ENCODE measurements at places on chromosomes 16 and 17.

GRCh38 chr17:55233840-55234239, 30.9 kb upstream of the HLF start:
- DNase-seq = no peak

DNA sequence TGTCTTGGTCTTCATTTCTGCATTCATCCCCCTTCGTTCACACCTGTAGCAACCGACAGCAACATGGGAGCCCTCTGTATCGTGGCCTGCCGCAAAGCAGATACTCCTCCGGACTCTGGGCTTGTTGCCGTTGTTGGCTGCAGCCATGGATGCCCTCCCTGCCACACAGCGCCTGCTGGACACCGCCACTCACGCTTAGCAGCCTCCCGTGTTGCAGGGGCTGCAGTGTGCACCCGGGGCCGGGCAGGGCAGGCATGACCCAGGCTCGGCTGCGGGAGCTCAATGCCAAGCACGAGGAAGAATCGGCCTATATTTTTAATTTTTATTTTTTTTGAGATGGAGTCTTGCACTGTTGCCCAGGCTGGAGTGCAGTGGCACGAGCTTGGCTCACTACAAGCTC, 34.9 kb upstream of the ZNF629 start:
- no peak for DNase-seq

- no peak for DNase-seq
Measured at GRCh38 chr17:75619506-75620431, 13.5 kb upstream of the SMIM5 start.

DNA sequence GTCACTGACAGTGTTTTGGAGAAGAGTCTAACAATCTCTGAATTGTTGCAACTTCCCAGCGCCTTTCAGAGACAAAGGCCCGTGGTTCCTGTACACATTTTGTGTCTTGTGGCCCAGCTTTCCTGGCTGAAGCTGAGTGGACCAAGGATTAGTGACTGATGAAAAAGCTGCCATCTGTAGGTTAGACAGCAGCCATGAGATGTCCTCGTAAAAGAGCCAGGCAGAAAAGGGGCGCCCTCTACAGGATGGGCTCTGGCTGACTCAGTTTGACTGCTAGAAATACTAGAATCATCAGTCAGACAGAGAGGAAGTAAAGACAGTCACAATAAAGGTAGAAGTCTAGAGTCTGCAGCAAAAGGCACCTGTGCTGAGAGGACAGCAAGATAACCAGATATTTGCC, 26.5 kb upstream of the NF1 start:
- peak; percentile 34 for DNase-seq

- DNase-seq = no peak
Measured at GRCh38 chr17:40415390-40415789, 2.3 kb downstream of the TOP2A start.

- no peak for DNase-seq
Measured at GRCh38 chr17:72587156-72587555, 466.3 kb downstream of the SOX9 start.

GRCh38 chr17:73939806-73940205, 263.7 kb upstream of the RPL38 start:
- no peak for DNase-seq

- DNase-seq = no peak
Measured at GRCh38 chr16:24511792-24512191, 27.6 kb upstream of the RBBP6 start.

GRCh38 chr17:83187782-83188311, 108.4 kb downstream of the METRNL start:
- DNase-seq = no peak

- no peak for DNase-seq
Measured at GRCh38 chr17:62671553-62671952, 44.1 kb downstream of the MRC2 start.

DNA sequence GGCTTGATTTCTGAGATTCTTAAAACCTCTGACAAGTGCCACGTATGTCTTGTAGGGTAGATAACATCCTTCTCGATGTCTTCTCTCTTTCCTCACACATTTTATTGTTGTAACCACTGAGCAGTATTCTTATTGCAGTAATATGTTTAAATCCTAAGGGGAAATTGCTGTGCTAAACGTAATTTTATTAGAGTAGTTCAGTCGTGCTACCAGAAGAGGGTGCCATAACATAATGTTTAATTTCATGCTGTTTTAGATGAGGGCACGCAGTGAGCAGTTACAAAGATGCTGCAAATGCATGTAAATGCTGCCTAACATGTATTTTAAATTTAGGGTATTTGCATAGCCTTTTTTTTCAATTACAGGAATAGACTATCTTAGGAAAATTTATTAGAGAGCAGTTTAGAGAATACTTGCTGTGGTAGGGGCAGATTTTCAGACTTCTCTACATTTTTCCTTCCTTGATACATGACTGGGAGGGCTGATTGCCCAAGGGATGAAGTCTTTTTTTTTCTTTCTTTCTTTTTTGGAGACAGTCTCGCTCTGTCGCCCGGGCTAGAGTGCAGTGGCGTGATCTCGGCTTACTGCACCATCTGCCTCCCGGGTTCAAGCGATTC, 51.7 kb downstream of the GAN start:
- no peak for DNase-seq

GRCh38 chr17:6346156-6346786, 88.7 kb downstream of the AIPL1 start:
- no peak for DNase-seq

GRCh38 chr16:22219389-22220068, 13.5 kb downstream of the EEF2K start:
- no peak for DNase-seq

DNA sequence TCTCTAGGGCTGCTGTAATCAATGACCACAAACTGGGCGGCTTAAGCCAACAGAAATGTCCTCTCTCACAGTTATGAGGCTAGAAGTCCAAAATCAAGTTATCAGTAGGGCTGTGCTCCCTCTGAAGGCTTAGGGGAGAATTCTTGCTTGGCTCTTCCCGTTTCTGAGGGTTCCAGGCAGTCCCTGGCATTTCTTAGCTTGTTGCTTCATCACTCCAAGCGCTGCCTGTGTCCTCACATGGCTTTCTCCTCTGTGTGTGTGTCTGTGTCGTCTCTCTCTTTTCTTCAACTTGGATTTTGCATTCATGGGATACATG, 13.7 kb upstream of the CDC42EP4 start:
- no peak for DNase-seq

DNA sequence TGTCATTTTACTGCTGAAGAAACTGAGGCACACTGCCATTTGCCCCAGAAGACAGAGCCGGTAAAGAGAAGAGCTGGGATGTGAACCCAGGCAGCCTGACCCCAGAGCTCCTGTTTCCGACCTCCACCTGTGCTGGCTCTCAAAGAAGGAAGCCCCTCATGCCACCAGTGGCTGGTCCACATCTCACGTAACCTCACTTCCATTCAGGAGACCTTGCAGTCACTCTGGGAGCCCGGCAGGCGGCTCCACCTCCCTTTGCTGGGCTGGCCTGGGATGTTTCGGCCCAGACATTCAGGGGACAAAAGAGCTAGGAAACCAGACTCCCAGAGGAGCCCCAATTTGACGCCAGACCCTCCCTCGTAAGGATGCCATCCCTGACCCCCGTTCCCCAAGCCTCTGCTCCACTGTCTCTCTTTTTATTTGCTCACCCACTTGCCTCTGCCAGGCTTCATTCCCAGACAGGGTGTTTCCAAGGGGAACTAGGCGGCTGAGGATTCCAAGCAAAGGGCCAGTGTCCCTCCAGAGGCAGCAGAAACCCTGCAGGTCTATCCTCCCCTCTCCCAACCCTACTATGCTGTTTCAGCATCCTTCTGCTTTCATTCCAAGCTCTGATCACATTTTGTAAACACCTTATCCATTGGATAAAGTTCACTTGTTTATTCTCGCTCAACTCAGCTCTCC, 2.8 kb downstream of the TAF1C start:
- no peak for DNase-seq

Data from GDM1 (cell line).